Fibroblast of skin of back (primary cell): ENCODE measurements at places on chromosomes 1 and 21.

GRCh38 chr1:1623631-1624442 is 8.1 kb upstream of the MMP23B start:
- DNase-seq: no peak

GRCh38 chr1:997993-998744 is 1.7 kb downstream of the HES4 start:
- no peak for DNase-seq

DNA sequence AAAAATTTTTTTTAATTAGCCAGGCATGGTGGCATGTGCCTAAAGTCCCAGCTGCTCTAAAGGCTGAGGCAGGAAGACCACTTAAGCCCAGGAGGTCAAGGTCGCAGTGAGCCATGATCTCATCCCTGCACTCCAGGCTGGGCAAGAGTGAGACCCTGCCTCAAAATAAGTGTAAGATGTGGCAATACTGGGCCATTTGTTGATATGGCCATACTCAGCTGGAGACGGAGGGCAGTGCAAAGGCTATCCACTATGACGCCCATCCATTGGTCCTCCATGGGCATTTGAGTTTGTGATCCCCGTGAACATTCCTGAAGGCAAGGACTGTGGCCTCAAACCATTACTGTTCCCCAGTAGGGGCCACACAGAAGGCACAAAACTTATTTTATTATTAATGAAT is 1.5 kb downstream of the CASP9 start:
- DNase-seq: no peak

DNA sequence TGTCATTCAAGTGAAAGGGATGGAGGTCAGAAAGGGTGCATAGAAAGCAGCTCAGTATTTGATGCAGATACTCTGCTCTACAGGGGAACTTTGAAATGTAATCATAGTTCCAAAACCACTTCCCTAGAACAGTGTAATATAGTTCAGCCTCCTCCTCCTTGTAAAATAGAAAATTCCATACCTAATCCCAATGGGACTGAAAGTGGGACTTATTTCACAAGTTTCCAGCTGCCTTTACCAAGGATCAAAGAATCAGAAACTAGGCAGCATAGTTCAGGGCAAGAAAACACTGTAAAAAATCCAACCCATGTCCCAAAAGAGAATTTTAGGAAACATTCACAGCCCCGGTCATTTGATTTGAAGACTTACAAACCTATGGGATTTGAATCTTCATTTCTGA is 8.1 kb upstream of the TMCO2 start:
- peak; percentile 13 for DNase-seq

- no peak for DNase-seq
Measured at GRCh38 chr1:216820345-216820744, 97.1 kb upstream of the ESRRG start.

- DNase-seq: no peak
Measured at GRCh38 chr1:32178380-32179192, 889 bp upstream of the TXLNA start.

GRCh38 chr1:205775717-205776056 is 405 bp upstream of the RAB29 start:
- DNase-seq: peak; percentile 43

- peak; percentile 86 for DNase-seq
Measured at GRCh38 chr1:237032029-237032428, 10.0 kb upstream of the RYR2 start.

DNA sequence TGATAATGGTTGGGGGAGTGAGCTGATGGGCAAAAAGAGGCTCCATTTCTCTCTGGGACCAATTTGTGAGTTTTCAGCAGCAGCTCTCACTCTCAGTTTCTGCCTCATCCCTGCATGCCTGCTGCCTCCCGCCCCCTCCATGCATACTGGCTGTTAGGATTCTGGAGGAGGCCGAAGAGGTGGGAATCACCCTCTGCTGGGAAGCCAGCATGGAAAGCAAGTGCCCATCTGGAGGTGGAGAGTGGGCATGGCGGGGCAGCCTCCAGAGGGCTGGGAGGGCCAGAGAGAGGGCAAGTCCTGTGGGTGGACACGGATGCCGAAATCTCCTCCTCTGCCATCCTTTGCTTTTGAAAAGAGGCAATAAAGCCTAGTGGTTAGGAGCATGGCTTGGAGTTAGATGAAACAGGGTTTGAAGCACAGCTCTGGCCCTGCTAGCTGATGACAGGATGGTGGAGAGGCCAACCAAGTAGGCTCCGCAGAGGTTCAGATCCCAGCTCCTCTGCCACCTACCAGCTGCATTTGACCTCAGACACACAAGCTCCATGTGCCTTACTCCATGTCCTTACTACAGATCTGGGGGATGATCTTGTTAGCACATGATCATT is 113.4 kb downstream of the GRIK3 start:
- DNase-seq: no peak

DNA sequence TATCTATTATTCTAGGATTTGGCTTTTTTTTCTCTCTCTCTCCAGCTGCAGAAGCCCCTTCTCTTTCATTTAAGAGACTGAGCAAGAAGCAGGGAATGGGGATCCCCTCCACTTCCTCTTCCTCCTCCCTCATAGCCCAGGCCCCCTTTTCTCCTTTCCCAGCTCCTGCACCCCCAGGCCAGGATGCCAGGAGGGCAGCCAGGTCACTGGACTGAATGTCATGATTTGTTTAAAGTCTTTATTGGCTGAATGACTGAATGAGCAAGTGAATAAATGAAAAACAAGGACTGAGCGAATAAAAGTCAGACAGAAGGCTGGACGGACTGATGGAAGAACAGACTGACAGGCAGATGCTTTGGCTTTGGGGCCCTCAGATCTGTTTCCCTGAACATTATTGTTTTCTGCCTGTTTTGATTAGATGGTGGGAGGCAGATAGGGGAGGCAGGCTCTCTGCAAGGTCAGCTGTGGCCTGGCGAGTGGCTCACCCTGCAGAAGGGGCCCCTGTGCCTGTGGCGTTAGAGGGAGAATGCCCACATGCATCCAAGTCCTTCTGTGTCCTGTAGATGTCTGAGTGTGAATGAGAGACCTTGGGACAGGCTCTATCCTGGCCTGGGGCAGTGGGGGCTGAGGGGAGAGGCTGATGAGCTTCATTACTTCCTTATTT is 20.3 kb upstream of the ADGRB2 start:
- DNase-seq: no peak

DNA sequence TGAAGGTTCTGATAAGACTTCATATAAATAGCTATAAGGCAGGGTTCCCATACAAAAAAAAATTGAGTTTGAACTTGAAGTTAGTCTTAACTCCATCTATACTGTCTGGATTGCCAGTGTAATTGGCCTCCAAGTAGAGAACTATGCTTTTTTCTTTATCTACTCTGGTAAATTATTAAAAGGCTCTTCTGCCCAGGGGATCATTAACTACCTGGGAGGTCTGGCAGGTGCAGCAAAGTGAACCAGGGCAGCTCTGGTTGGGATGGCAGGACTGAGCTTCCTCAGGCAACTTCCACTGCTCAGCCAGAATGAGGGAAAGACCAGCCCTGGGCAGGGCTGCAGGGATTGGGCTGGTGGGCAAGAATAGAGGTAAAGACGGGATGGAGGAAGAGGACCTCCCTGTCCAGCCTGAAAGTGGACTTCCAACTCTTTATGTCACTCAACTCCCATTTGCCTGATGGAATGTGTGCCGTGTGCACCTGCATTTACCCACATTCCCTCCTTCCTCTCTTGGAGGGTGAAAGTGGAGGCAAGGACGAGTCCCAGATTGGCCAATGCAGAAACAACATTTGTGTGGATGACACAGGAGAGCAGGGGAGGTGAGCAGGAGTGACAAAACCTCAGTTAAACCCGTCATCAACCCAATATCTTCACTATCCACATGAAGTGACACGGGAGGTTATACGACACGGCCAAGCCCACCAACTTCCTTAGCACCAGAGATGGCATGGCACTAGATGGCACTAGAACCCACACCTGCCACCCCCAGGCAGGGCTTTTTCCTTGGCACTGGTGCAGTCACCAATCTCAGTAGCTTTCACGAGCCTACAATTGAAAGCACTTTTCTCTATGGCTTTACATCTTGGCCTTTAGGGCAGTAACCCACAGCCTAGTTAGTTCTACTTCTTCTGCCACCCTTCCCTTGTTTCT is 25.2 kb downstream of the CCN1 start:
- no peak for DNase-seq

GRCh38 chr1:31618916-31619846 is 1.7 kb downstream of the HCRTR1 start:
- no peak for DNase-seq
